ENCODE measurements at places on chromosomes 4 and X.

DNA sequence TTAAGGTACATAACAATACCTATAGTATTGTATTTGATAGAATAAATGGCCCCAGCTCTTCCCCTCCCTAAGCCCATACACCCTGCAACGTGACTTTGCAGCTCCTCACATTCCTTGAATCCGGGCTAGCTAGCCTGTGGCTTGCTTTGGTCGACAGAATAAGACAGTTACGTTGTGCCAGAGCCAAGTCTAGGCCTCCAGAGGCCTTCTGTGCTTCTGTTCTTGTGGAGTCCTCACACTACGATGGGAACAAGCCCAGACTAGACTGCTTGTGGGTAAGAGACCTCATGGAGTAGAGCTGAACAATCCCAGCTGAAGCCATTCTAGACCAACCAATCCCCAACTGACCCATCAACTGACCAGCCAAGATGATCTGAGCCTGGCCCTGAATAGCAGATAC, 102.4 kb upstream of the PLAC1 start:
- no peak for DNase-seq

DNA sequence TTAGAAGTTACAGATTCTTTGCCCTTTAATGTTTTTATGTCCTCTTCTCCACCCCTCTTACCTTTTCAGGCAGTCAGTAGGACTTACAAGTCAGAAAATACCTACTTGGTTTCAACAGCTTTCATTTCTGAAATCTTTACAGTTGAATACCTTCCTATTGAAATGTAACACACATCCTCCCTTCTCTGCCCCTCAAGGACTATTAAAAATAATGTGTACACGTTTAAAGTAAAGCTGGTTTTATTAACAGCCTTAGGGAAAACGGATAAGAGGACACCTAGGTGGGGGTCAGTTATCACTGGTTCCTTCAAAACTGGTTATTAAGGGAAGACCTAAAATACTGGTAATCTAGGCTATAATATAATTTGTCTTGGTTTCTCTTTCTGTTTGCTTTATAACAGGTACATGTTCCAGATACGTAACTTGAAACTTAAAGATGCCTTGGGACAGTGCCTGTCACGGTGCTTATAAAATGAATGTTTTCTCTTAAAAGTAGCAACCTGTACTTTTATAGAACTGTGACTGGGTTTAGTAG, 1.8 kb downstream of the CCSER1 start:
- no peak for DNase-seq

DNA sequence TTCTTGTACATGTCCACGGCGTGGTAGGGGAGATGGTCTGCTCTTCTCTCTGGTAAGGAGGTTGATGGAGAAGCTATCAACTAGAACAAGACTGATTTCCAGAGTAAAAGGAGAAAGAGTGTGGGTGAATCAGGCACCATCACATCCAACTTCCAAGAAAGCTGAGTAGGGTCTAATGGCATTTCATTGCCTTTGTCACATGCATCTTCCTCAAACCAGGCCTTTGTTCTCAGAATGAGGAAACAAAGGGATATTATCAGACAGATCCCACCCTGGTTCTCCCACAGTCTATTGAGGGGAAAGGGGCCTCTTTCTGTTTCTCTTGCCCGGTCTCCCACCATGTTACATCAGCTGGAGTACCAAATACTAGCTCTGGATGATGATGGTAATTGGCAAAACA, 160.2 kb upstream of the RBPJ start:
- DNase-seq, result no peak

GRCh38 chrX:87327267-87327666, 190.3 kb upstream of the KLHL4 start:
- DNase-seq, result no peak

- DNase-seq, result no peak
Observed at GRCh38 chr4:4203688-4204400, 22.9 kb downstream of the OTOP1 start.

DNA sequence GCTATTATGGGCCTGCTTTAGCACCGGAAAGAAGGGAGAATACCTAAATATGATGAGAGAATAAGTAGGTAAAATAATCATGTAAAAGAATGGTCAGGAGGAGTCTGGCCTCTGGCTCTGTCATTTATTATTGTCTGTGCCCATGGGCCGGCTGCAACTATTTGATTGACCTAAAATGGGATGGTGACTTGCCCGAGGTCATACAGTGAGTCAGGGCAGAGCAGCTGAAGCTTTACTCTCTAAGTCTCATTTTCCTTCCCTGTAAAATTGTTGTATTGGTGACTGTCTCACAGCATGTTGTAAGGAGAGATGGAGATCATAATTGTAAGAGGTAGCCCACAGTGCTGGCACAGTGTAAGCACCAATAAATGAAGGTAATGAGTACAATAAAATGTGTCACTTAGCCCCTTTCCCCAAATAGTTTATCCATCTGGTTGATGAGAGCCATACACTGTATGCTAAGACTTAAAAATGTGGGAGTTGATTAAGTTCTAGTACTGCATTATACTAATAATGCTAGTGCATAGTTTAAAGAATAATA, 39.6 kb downstream of the RUFY3 start:
- no peak for DNase-seq

DNA sequence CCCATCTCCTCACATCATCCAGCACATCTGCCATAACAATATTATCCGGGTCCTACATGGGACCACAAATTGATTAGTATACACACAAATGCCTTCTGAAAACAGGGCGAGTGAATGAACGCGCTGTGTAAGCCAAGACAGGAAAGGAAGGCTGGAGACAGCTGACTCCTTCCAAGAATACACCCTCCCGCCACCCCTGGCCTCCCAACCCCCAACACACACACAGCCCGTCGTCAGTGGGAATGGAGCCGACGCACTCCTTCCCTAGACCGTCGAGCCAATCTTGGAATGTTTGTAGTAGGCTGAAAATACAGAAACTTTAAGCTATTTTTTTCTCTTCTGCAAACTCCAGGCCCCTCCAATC, 319 bp upstream of the MAGEH1 start:
- no peak for DNase-seq

DNA sequence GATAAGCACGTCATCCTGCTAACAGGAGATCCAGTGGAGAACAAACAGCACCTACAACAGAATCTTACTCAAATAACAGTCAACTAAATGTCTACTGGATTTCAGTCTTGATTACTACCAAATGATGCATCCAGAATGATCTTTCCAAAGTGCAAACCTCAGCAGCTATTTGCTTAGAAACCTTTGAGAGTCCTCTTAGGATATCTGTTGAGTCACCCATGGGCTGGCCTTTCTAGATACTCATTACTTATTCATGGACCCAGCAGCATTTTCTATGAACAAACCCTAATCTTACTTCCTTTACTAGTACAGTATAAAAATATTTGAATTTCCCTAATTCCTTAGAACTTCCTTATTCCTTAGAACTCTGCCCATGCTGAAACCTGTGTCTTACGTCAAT, 118.5 kb upstream of the PABPC4L start:
- no peak for DNase-seq

- DNase-seq, result no peak
Observed at GRCh38 chr4:90002441-90003062, 107.9 kb downstream of the MMRN1 start.

- DNase-seq, result no peak
Observed at GRCh38 chr4:8175686-8176085, 17.1 kb upstream of the ABLIM2 start.

DNA sequence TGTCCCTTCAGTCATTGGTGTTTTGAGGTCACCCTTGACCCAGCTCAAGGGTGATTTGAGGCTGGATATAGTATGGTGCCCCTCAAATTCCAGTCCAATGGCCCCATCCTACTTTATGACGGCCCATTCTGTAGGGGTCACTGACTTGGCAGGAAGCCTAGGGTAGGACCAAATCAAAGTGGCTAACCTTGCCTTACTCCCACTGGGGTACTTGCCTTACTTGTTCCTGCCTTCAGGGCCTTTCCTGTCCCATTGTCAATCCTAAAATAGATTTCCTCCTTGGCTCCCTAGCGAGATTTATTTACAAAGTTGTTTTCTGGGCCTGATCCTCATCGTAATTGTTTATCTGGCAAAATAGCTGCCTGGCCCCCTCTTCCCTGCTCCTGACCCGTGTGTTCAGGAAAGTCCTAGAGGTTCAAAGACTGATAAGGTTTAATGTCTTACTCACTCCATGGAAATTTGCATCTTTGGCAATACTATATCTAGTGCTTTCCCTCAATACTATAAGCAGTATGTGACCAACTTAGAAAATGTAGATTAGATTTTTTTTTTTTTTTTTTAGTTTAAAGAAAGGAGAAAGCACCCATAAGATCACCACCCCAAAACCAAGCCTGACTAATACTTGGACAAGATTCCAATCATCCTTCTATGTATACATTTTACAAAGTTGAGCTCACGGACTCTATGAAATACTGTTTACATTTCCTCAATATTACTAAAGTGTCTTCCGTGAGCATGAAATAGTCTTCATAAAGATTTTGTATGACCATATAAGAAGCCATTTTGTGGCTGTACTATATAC, 44.8 kb downstream of the MSN start:
- no peak for DNase-seq

- no peak for DNase-seq
Observed at GRCh38 chr4:37793562-37793961, 32.9 kb upstream of the PGM2 start.

- no peak for DNase-seq
Observed at GRCh38 chrX:116801943-116802342, 339.2 kb upstream of the CT83 start.

GRCh38 chrX:119288890-119289393, 52.9 kb downstream of the PGRMC1 start:
- DNase-seq, result no peak

GRCh38 chr4:73193155-73193554, 65.4 kb downstream of the ANKRD17 start:
- DNase-seq, result no peak

GRCh38 chr4:114149-114548, 10.2 kb upstream of the ZNF718 start:
- no peak for DNase-seq

GRCh38 chr4:2511645-2512131, 24.8 kb upstream of the FAM193A start:
- no peak for DNase-seq

GRCh38 chr4:124325690-124326089, 386.8 kb downstream of the ANKRD50 start:
- DNase-seq, result no peak

DNA sequence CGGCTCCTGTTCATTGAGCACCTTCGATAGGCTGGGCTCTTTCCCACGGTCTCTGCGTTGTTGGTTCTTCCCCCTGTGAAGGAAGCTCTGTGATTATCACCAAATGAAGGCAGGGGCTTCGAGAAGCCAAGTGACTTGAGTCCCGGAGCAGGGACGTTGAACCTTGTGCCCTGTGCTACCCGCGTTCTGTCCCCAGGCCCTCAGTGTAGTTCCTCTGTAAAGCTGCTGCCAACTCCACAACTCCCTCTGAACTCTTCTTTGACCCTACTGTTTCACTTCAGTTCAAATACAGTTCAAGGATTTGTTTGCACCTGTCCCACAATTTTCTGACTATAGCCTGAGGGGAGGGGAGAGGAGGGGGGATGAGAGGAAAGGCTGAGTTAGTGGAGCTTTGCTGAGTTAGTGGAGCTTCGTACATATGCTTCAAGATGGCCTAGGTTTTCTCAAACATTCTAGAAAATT, 635 bp upstream of the PHF8 start:
- no peak for DNase-seq
